ENCODE measurements at places on chromosomes 11 and 22. TPM values are rescaled to one million over a fixed set of nuclear protein-coding genes. Genes with fewer than 3 reads are reported as not detected.

TRIM48 gene
- not detected for total RNA-seq

PIM3 gene
- total RNA-seq = 14.6 TPM

KLHL35 gene
- 4.7 TPM for total RNA-seq

GLB1L2 gene
- total RNA-seq = 1.0 TPM

SCUBE1 gene
- under 0.01 TPM for total RNA-seq

IGSF9B gene
- 4.7 TPM for total RNA-seq

ZFP91 gene
- total RNA-seq = 27.7 TPM

MIAT gene
- total RNA-seq = 0.52 TPM

IRAG1 gene
- 2.6 TPM for total RNA-seq

OR8A1 gene
- not detected for total RNA-seq

KRTAP5-9 gene
- total RNA-seq = not detected

MMP13 gene
- total RNA-seq = not detected

LYVE1 gene
- total RNA-seq = 49.6 TPM

CLCF1 gene
- total RNA-seq = 1.0 TPM

SCGB2A2 gene
- not detected for total RNA-seq

OSM gene
- 0.52 TPM for total RNA-seq

TLCD5 gene
- total RNA-seq = 5.2 TPM

INSC gene
- 4.2 TPM for total RNA-seq

ST14 gene
- total RNA-seq = 0.52 TPM

SCN3B gene
- 8.9 TPM for total RNA-seq

HTR3B gene
- not detected for total RNA-seq

OLFML1 gene
- total RNA-seq = 29.2 TPM

MFNG gene
- 3.7 TPM for total RNA-seq

OR5B2 gene
- total RNA-seq = not detected

ESAM gene
- 9.4 TPM for total RNA-seq

FBLN1 gene
- total RNA-seq = 105 TPM

HTR3A gene
- total RNA-seq = not detected

APOL4 gene
- total RNA-seq = 21.4 TPM

GALNT18 gene
- total RNA-seq = 9.4 TPM

SLN gene
- 2,012 TPM for total RNA-seq

SLC22A12 gene
- not detected for total RNA-seq

ELF5 gene
- not detected for total RNA-seq

KCNK7 gene
- total RNA-seq = not detected

CREB3L1 gene
- total RNA-seq = 12.5 TPM

SNU13 gene
- total RNA-seq = 57.4 TPM

NAP1L4 gene
- total RNA-seq = 148 TPM

FAR1 gene
- total RNA-seq = 37.6 TPM

SMC1B gene
- under 0.01 TPM for total RNA-seq

LAYN gene
- total RNA-seq = 11.0 TPM

MS4A6A gene
- 33.4 TPM for total RNA-seq

MN1 gene
- total RNA-seq = 2.6 TPM

SH3BP1 gene
- total RNA-seq = 9.9 TPM

TMEM132A gene
- total RNA-seq = 14.6 TPM

CYTH4 gene
- total RNA-seq = 12.0 TPM
